ENCODE measurements at places on chromosomes 7 and 10.

DNA sequence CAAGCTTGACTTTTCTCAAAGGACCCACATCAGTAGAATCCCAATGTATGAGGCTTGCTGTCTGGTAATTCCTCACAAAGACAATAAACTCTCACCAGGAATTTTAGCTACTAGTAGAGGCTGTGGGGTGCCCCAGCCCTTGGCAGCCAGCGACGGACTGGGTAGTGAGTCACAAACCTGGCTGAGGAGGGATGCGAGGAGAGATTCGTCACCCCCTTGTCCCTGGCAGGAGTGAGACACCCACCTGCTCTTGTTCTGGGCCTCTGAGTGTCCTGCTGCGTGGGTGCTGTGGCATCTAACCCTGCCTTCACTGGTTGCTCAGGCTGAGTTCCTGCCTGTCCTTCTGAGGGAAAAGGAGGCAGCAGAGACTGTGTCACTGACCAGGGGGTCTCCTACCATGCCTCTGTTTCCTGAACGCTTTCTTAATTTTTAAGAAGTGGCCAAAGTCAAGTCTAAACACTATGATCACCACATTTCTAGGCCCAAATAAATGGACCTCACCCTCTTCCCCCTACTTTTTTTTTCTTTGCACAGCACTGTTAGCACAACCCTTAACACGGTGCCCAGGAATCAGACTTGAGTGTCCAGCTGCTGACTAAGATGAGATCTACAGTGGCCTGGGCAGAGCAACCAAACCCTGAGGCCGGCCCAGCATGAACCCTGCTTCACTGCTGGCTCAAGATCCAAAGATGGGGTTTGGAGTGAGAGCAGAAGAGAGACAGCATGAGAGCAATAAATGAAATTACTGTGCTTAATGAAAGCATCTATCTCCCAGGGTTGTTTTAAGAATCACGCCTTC lies 146.4 kb downstream of the ANLN start:
- DNase-seq = no peak

- no peak for DNase-seq
Measured at GRCh38 chr7:130883928-130884327, 149.9 kb upstream of the KLF14 start.

- DNase-seq = no peak
Measured at GRCh38 chr7:76267107-76267893, 35.2 kb upstream of the HSPB1 start.

- DNase-seq = no peak
Measured at GRCh38 chr10:118315629-118316028, 26.5 kb downstream of the FAM204A start.

All from AG08396 (cell line).